Pulmonary artery endothelial cell (primary cell): ENCODE measurements at places on chromosomes 2 and 18. TPM values are rescaled to one million over a fixed set of nuclear protein-coding genes. Genes with fewer than 3 reads are reported as not detected.

DNA sequence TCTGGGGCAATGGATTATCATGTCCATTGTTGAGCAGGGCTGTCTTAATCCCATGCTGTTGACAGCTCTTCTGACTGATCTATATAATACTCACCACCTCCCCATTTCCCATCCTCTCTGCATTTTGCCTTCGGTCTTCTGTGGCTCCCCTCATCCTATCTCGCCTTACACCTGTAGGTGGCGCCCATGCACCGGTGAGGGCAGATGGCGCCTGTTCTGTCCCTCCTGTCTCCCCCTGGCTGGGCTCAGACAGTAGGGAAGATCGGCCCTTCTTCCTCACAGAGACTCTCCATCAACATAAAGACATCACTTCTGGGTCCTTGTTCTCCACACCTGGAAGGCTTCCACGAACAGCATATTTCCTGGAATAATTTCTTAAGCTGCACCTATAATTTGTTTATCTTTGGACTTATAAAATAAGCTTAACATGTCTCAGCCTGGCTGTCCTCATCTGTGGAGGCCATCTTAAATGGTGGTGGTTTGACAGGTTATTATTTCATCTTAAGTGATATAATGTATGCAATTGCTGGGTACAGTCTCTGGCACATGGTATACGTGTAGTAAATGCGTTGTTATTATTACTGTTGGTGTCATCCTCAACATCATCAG lies 10.9 kb upstream of the CDH20 start:
- DNase-seq: no peak

DNA sequence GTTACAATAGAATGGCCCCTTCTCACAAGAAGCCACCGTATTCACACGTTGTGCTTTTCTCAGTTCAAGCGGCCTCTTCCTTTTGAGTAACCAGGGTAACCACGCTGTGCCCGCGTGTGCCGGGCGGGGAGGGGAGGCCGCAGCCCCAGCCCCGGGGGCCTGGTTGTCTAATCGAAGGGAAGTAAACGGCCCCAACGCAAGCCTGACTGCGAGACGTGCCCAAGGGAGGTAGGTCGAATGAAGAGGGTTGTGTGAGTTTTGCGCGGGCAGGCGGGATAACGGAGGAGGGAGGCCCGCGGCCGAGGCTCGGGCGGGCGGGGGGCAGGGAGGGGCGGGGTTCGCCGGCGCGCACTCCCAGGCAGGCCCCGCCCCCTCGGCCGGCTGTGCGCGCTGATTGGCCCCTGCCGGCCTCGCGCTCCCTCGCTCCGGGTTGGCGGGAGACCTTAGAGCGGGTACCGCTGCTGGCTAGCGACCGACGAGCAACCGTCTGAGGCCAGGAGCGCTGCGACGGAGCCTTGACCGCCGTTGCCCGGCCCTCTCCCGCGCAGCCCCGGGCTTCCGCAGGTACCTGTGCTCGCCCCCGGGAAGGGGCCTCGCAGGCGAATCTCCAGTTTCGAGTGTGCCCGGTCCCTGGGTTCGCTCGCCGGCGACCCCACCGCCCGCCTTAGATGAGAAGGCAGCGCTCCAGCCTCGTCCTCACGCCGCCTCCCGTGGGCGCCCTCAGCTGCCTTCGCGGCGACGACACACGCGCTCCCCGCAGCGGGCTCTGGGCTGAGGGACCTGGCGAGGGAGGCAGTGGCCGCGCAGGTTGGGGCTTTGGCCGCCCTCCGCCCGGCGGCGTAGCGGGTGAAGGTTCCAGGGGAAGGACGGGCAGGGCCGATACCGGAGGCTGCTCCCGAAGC lies at the start of gene SPDYA:
SPDYA (plus strand) TSS at position 451 of the 902 bp plus-strand sequence. CDS start 5,181 bp downstream, outside the sequence.
- DNase-seq: no peak

GRCh38 chr18:62524440-62525200 lies 1.8 kb downstream of the ZCCHC2 start:
- DNase-seq: no peak

KYNU gene
- total RNA-seq: 0.07 and 0.11 TPM in 2 replicates

DNA sequence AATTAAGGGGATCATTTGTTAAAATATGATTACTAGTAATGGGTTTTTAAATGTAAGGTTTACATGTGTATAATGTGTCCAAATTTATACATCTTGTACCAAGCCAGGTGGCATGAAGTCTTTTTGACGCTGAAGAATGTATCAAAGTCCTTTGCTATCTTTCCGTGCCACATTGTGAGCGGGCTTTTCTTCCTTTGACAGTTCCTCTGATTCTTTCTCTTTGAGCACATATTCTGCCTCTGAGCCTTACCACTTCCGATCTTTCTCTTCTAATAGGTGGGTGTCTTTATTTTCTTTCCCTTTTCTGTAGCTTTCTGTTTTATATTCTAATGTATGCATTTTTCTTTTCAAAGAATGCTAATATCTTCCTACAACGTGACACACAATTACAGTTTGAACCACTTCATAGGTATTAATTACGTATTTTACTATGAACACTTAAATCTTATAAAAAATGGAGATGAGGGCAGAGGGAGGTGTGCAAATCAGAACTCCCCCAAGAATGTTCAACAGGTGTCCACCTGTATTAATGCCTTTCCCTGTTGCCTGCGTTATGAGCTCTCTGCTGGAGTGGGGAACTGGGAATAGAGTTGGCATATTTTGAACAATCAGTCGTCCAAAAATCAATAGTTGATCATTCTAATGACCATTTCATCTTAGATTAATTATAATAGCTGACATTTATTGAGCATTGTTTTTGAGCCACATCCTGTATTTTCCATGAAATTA lies 175.5 kb downstream of the TPGS2 start:
- DNase-seq: no peak

GRCh38 chr2:226690461-226691024 lies 109.1 kb downstream of the IRS1 start:
- DNase-seq: no peak

DNA sequence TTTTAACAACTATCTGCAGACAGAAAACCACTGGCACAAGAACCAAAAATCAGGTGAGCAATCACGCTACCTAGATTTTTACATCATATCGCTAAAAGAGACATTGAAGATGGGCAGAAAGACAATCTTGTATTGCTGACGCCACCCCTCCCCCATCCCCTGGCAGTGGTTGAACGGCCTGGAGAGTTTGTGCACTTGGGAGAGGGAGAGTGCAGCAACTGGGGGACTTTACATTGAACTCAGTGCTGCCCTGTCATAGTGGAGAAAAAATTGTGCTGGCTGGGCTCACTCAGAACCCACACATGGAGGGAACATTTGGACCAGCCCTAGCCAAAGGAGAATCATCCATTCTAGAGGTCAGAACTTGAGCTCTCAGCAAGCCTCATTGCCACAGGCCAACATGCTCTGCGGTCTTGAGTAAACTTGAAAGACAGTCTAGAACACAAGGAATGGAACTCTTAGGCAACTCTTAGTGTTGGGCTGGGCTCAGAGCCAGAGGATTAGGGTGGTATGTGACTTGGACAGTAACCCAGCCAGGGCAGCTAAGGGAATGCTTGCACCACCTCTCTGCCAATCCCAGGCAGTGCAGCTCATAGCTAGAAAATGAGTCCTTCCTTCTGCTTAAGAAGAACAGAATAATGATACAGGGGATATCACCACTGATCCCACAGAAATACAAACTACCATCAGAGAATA lies 220.0 kb upstream of the CYP26B1 start:
- no peak for DNase-seq

FSIP2 gene
- 0.07 and 0.28 TPM in 2 replicates for total RNA-seq

DNA sequence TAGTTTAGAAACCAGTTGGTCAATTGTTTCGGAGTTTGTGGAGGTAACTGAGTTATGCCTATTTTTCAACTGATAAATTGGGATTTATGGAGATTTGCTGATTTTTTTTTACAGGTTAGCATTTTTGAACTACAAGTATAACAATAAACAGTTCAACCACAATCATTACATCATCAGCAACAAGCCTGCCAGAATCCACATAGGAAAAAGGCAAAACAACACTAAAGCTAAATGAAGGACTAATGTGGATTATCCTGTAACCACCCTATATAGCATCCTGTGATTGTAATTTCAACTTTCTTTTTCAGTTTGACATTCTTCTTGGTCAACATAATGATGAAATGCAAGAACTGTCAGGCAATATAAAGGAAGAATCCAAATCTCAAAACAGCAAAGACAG lies 76.5 kb downstream of the CCDC102B start:
- no peak for DNase-seq

GRCh38 chr2:104577143-104577542 lies 276.8 kb upstream of the POU3F3 start:
- no peak for DNase-seq

SATB2 gene
- 1.3 and 2.0 TPM in 2 replicates for total RNA-seq

HOXD11 gene
- total RNA-seq: not detected in 2 replicates

- no peak for DNase-seq
Measured at GRCh38 chr18:22503803-22504202, 86.1 kb upstream of the CTAGE1 start.

SULT1C4 gene
- 4.8 and 7.0 TPM in 2 replicates for total RNA-seq
